T-cell (primary cell): ENCODE measurements at places on chromosomes 7 and 10. TPM values are rescaled to one million over a fixed set of nuclear protein-coding genes. Genes with fewer than 3 reads are reported as not detected.

DNA sequence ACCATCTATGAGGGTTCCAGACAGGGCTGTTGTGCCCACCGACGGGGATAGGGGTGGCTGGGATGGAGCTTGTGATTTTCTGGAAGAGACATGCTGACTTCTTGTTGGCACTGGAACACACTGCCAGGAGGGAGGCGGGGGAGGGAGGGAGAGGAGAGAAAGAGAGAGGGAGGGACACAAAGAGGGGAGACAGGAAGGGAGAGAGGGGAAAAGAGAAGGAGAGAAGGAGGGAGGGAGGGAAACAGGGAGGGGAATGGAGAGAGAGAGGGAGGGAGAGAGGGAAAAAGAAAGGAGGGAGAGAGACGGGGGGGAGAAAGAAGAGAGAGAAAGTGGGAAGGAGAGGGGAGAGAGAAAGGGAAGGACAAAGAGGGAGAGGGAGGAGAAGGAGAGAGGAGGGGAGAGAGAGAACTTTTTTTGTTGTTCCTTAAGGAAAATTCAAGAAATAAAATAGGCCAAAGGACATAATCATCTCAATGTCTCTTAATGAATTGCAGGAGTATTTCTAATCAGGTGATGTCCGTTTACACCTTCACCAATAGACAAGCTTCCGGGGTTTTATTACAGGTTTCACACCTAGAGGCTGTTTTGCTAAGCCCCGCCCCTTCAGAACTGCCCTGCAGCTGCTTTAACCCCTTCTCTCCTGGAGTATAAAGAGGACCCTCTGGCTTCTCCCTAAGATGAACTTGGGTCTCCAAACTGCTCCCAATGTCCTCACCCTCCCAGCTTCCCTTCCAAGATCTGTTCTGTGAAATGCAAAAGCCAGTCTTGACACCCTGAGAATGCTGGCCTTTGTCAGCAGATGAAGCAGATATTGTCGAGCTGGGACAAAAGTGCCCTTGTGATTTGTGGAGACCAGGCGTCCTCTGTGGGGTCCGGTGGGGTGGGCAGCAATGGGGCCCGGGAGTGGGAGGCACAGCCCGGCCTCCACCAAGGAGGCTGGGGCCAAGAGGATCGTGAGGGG is 82.0 kb upstream of the GTF2IRD1 start:
- no peak for DNase-seq

DNA sequence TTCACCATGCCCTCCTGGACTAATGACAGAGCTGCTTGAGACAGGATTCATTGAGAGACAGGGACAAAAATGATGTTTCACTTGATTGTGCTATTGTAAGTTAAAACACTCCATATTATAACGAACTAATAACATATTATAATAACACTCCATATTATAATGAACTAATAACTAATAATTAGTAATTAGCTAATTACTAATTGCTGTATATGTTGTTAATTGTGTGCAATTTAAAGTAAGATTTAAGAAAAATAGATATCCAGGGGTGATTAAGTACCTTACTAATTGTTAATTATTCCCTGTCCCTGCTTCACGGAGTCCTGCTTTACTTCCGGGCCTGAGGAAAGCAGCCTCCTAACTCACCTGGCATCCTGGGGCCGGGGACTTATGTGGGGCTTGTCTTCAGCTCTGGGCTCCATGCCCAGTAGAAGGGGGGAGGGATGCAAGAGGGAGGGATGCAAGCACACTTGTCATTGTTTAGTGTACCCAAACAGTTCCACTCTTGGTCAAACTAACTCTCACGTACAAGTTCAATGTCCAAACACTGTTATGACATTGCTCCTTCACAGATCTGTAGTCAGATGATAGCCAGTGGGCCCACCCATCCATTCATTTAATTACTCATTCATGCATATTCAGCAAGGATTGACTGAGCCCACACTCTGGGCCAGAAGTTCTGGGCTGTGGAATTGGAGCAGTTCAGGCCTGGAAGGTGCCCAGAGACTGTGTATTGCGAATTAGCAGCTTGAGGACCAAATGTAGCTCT is 53.8 kb downstream of the COL13A1 start:
- no peak for DNase-seq

DNA sequence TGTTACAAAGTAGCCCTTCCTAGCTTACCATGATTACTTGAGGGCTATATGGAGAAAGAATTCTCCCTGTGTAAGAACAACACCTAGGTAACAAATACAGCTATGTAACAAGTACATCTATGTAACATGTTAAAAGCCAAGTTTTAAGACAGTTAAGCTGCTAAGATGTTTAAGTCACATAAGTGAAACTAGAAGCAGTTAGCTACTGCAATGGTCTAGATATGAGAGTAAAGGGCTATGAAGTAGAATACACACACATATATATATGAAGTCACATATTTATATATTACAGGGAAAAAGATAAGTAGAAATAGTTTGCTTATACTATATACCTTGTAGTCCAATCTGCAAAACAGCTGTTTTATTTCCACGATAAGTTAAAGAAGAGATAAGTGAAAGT is 14.4 kb downstream of the POT1 start:
- no peak for DNase-seq

GRCh38 chr10:28633750-28634149 is 43.6 kb upstream of the BAMBI start:
- no peak for DNase-seq

- no peak for DNase-seq
Measured at GRCh38 chr10:120538091-120538490, 81.1 kb downstream of the PLPP4 start.

DNA sequence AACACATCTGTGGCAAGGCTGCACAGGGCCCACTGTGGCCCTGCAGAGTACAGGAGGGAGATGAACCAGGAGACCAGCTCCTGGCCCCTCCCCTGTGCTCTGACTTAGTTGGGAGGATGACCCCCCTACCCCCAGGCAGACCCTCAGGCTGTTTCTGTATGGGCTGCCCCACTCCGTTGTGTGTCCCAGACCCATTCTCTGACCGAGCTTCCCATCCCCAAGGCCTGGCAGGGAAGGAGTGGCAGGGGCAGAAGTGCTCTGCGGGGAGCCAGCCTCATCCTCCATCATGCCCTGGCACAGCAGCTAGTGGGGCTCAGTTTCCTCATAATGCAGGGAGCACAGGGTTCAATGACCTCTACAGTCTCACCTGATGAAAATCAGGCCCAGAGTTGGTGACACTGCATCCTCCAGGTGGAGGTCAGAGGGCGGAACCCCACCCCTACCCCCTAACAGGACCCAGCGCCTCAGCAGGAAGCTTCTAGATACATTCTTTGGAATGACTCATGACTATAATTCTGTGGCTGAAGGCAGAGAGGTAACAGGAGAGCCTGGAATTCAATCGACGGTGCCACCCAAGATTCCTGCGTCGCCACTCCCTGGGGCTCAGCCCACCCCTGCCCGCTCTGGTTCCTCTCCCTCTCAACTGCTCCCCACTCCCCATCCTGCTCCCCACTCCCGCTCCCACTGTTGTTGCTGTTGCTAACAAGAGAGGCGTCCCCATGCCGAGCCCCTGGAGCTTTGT is 18.2 kb downstream of the PODXL start:
- DNase-seq = no peak

- DNase-seq = no peak
Measured at GRCh38 chr10:26468291-26468690, 30.1 kb downstream of the APBB1IP start.

DNA sequence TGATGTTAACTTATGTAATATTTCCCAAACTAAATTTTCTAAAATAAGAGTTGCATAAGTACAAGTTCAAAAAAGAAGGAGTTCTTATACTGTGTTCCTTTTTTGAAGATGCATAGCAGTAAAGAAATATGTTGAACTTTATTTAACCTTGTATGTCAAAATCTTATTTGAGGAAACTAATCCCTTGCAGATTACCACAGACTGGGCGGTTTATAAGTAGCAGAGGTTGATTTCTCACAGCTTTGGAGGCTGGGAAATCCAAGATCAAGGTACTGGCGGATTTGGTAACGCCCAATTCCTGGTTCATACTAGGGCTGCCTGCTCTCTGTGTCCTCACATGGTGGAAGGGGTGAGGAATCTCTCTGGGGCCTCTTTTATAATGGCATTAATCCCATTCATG is 68.5 kb downstream of the GNAT3 start:
- DNase-seq = no peak

- no peak for DNase-seq
Measured at GRCh38 chr7:157310676-157311185, 26.1 kb upstream of the DNAJB6 start.

GRCh38 chr7:78367280-78367773 is 568.8 kb downstream of the PHTF2 start:
- DNase-seq = no peak

DNA sequence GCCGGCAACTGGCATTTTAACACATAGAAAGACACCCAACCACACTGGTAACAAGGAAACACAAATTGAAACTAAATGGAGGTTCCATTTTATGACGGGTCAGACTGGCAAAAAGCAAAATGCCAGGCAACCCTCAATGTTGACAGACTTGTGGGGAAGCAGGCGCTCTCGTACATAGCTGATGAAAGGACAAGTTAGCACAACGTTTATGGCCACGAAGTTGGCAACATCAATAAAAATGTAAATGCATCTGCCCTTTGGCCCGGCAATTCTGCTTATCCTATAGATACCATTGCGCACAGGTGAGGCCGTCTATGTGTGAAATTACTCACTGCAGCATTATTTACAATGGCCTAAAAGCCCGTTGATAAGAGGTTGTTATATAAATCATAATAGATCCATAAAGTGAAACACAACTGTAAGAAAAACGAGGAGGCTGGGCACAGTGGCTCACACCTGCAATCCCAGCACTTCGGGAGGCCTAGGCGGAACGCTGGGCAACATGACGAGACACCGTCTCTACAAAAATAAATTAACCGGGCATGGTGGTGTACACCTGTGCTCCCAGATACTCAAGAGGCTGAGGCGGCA is 39.8 kb downstream of the FOXL3 start:
- DNase-seq = no peak

DNA sequence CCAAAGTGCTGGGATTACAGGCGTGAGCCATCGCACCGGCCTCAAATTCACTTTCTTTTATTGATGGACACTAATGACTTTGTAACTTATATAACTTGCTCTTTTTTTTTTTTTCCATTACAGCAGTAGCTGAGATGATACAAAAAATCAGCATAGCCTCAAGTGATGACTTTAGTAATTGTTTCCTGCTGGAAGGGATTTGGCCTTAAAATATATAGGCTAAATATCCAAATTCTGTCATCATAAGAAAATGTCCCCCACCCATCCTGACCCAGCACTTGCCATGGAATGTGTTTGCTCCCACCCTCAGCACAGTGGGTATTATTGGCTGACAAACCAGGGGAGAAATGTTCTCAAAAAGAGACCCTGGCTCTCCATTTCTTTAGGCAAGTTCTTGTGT is 1264.1 kb upstream of the AUTS2 start:
- no peak for DNase-seq

DNA sequence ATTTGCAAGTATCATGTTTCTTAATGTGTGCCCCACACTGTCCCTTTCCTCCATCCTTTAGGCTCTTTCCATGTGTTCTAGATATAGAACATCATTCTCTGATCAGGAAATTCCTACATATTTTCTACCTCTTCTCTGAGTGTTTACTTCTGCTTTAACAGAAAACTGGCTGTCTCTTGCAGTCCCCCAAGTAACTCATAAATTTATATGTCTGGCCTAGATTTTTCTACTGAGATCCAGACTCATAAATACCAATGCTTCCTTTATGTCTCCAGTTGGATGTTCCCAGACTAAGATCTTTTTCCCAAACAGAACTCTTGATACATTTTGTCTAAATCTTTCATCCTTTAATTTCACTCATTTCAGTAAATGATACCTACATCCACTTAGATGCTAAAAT is 181.8 kb downstream of the CDK14 start:
- DNase-seq = no peak

DNA sequence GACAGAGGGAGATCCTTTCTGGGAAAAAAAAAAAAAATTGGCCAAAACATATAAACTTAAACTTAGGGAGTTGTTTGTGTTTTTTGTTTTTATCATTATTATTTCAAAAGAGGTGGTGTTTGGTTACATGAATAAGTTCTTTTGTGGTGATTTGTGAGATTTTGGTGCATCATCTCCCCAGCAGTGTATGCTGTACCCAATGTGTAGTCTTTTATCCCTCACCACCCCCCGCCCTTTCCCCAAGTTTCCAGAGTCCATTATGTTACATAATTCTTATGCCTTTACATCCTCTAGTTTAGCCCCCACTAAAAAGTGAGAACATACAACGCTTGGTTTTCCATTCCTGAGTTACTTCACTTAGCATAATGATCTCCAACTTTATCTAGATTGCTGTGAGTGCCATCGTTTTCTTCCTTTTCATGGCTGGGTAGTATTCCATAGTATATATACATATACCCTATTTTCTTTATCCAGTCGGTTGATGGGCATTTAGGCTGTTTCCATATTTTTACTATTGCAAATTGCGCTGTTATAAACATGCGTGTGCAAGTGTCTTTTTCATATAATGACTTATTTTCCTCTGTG is 148.1 kb upstream of the ZNF92 start:
- no peak for DNase-seq

DNA sequence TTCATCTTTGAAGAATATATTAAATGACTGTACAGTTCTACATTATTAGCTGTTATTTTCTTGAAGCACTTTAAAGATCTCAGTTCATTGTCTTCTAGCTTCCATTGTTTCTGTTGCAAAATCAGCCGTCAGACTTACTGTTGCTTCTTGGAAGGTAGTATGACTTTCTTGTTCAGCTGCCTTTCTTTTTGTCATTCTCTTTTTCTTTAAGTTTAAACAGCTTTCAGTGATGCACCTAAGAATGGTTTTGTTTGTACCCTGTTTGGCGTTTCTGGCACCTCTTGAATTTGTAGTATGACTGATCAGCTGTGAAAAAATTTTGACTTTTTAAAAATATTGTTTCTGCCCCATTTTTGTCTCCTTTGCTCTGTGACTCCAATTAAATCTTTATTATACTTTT is 9.3 kb downstream of the MKLN1 start:
- no peak for DNase-seq

GRCh38 chr10:92734301-92734700 is 44.5 kb downstream of the HHEX start:
- DNase-seq = no peak

DNA sequence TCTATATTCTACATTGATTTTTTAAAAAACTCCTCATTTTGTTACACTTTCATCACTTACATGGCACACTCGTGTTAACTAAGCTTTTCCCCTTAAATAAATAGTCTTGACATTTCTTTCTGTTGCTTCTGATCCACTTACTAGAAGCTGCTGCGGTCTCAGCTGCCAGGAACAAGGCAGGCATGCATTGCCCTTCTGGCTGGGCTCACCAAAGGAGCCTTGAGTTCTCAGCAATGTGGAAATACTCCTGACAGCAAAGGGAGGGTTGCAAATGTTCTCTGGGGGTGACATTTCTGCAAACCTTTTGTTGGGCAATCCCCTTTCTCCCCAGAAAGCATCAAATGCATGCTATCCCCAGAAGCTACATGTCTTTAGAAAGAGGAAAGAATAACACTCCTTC is 350.1 kb downstream of the PRPF18 start:
- DNase-seq = no peak

GRCh38 chr7:91929463-91929862 is 11.2 kb upstream of the AKAP9 start:
- no peak for DNase-seq

MYO3A gene
- total RNA-seq = not detected

LBX1 gene
- not detected for total RNA-seq

H2BK1 gene
- total RNA-seq = 7.7 TPM

UCMA gene
- not detected for total RNA-seq

SEM1 gene
- total RNA-seq = 32.0 TPM

SPDYE11 gene
- not detected for total RNA-seq

POLR2J gene
- 42.3 TPM for total RNA-seq

A1CF gene
- total RNA-seq = 0.23 TPM

ACTR3C gene
- 14.6 TPM for total RNA-seq
